ENCODE measurements at places on chromosomes 1 and 21.
A peak's percentile ranks its signal among the peaks of the same experiment; 100 is the strongest.

DNA sequence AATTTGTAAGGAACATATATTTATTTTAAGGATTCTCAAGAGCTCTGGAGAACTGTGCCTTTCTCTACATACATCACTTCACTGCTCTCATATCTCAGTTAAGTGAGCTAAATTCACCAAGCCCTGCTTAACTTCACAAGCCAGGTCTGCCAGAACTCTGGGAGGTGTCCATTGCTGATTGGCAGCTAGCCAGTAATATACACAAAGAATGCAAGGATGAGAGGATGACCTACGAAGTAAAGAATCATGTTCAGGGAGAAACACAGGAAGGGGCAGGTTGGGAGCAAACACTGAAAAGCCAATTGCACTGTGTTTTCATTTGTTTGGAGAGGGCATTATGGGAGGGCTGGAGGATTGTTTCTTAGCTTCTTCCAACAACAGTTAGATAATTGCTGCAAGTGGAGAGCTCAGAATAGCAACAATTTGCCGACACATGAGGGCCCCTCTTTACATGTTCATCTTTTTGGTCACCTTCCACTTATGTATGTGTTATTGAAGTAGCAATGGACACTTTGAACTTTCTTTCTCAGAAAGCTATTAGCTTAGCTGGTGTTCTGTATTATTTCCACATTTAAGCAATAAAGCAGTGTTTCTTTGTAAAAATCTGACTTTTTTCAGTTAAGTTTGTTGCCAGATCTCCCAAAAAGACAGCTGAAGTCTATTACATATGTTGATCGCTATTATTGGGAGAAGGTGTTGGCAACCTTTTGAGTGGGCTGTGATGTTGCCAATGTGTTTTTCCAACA is 254.8 kb downstream of the LTN1 start:
- DNase-seq: no peak

DNA sequence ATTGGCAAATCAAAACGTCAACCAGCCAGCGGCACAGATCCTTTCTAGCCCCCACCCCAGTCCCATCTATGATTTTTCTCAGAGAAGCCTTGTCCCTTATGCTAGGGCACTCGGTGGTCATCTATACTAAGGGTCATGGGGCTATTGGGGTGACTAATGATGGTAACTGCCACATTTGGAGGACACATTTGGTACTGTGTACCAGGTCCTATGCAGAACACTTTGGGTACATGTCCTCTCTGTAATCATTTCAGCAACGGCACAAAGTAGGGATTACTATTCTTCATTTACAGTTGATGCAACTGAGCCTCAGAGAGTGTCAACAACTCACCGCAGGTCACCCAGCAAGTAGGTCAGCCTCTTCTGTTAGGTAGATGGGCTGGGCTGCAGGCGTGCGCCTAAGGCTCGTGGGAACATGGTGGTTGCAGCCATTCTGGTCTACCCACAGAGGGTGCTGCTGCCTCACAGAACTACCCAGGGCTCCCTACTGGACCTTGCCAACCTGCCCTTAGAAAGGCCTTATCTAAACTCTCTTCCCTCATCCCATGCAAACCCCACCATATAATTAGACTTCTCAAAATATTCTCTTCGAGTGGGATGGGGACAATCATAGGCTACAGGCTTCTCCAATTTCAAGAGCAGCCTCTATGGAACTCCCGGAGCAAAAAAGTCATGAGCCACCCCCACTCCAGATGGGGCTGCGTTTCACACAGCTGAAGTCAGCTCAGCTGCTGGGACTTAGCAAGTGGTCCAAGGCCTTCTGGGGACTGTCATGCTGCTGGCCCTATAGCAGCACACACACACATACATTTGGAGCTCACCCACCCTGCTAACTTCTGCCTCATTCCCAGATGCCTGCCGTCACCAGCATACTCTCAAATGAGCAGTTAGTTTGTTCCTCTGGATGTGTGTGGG is 5.8 kb upstream of the SDHB start:
- peak; percentile 16 for DNase-seq

DNA sequence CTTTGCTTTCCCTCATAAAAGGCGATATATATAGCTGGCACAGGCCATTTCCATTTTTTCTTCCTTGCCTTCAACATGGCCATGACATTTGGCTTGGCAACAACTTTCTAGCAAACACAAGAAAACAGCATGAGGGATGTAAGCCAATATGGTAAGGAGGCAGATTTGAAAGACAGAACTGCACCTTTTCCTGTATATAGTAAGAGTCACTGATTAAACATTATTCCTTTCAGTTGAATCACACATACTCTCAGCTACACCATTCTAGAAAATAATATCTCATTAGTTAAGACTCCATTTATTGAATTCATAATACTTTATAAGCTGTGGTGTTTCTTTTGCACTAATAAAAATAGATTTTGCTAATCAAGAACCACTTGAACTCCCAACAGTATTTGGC is 9.5 kb downstream of the SIKE1 start:
- DNase-seq: no peak

GRCh38 chr1:155835548-155835947 is 21.5 kb downstream of the GON4L start:
- no peak for DNase-seq

DNA sequence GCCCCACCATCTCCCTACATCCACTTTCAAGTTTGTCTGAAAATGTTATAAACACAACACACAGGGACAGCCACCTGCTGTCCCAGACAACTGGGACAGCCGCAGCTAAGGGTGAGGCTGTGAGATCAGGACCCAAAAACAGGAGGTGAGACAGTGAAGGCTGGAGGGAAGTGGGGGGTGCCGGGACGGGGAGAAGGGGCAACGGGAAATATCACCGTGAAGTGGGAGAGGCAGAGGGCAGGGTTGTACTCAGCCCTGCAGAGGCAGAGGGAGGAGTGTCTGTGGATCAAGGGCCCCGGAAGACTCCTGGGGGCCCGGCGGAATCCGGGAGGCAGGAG is 114.4 kb downstream of the CASZ1 start:
- no peak for DNase-seq

DNA sequence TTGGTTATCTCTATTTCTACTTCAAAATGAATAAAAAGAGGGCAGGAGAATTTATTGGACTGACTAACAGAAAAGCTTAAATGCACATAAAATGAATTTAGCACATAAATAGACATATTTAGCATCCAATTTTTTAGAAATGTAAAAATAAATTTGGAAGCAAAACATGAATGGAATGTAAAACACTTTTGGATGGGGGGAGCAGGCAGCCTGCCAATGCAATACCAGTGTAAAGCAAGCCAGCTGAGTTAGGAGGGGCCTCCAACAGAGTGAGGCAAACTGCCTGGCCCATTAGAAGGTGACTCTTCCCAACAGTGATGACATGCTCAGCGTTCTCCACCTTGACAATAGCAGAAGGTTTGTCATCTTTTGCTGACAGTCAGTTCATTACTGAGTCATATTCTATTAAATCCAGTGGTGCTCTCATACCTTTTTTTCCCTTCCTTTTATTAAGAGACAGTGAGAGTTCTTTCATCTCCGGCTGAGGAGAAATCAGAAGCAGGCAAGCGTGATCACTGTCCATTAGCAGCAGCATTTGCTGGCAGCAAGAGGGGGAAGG is 19.5 kb upstream of the EXO1 start:
- DNase-seq: no peak

DNA sequence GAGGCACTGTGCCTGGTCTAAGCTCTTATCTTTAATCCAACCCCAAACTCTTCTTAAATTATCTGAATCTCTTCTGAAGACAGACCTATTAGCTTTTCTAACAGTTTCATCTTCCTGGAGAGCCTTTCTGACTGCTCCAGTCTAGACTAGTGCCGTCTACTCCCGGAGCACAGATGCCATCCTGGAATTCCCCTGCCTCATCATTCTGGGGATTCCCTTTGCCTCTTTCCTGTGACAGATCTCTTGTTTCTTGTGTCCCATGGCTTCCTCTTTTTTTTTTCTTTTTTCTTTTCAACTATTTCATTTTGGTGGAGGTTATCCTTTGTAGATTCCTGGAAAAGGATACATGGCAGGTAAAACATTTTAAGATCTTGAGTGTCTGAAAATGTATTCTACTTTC is 11.7 kb downstream of the SEMA4A start:
- DNase-seq: no peak

DNA sequence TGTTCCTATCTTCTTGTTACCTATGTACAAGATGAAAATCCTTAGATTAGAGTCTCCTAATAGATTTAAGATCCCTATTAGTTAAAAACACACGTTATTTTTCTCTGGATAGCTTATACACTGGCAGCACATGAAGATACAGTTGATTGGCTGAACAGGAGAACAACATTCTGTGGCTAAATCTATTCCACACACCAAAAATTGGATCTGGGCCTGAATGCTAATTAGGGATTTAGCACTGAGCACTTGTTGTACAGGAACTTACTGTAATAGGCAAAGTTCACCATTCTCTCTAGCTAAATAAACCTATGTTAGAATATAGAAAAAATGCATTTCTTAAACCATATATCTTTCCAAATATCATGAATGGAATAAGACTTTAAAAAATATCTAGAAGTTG is 117.1 kb upstream of the PTGFR start:
- DNase-seq: no peak

DNA sequence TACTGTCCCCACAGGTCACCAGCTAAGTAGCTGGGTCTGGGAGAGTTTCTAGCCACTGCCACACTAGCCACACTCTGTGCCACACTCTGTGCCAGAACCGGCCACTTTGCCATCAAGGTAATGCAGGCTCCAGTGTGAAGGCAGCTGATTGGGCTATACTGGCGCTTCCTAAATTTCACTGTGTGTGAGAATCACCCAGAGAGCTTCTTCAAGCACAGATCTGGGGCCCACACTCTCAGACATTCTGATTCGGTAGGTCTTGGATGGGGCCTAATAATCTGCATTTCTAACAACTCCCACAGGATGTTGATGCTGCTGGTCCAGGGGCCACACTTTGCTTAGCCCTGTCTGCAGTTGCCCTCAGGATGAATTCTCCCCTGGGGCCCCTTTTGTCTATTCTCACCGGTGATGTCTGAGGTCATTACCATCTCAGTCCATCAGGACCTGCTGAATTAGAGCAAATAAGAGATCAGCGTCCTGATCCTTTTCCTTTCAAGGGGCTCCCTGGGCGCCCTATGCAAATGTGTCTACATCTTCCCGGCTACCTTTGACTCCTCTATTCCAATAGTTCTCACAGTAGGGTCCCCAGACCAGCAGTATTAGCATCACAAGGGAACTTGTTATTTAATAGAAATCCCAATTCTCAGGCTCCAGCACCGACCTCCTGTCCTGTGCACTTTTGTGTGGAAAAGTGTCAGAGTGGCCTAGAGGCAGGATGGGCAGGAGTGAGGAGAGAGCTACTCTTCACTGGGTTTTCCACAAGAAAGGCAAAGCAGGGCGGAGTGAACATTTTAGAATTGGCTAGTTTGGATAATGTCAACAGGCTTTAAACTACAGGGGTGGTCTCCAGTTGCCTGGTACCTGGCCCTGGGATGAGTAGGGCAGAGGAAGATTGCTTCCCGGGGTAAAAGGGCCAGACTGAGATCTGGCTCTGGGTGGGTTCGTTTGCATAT is 24.7 kb upstream of the LRRN2 start:
- no peak for DNase-seq

GRCh38 chr1:174572771-174573170 is 125.0 kb downstream of the GPR52 start:
- no peak for DNase-seq

DNA sequence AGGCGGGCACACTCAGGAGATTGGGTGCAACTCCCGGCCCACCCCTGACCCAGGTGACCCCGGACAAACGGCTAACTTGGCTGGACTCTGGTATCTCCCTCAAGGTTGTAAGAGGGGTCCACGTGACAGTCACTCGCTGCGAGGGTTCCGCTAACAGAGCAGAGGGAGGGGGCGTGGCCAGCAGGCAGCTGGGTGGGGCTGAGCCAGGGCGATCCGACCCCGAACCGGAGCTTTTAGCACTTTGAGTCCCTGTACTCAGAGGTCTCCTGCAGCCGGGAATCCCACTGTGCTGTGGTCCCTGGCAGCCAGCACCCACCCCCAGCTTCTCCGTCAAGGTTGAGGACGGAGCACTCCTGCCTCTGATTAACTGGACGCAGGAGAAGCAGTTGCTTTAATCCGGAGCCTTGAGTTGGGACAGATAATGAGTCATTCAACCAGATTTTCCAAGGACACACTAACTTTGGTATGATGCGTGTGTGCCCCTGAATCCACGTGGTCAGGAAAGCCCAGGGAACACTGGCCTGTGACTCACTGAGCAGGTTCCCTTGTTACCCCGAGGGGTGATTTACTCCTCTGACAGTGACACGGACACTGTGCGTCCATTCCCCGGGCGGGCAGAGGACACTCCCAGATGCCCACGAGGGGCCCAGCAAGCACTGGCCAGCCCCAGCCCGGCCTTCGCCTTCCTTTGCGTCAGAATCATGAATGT is 16.8 kb downstream of the TRPM2 start:
- DNase-seq: no peak

GRCh38 chr1:116904791-116905320 is 4.9 kb upstream of the PTGFRN start:
- DNase-seq: no peak

GRCh38 chr1:86429122-86429725 is 5.3 kb downstream of the CLCA2 start:
- no peak for DNase-seq

DNA sequence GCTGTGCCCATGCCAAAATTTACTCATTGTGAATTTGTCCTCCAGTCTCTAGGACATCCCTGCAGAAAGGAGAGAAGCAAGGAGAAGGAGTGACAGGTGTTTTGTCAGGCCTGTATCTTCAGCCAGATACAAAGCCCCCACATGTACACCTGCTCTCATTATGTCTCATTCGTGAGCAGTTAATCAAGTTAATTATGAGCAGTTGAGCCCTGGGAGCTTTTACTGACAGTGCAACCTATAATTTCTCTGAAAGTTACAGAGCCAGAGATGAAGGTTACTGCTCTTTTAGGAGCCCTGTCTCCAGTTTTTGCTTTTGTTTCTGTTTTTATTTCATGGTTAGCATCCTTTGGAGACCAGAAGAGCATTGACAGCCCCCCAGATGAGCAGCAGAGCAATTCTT is 5.0 kb upstream of the ILDR2 start:
- DNase-seq: no peak

GRCh38 chr1:42849944-42850343 is 3.5 kb downstream of the ZNF691 start:
- no peak for DNase-seq

DNA sequence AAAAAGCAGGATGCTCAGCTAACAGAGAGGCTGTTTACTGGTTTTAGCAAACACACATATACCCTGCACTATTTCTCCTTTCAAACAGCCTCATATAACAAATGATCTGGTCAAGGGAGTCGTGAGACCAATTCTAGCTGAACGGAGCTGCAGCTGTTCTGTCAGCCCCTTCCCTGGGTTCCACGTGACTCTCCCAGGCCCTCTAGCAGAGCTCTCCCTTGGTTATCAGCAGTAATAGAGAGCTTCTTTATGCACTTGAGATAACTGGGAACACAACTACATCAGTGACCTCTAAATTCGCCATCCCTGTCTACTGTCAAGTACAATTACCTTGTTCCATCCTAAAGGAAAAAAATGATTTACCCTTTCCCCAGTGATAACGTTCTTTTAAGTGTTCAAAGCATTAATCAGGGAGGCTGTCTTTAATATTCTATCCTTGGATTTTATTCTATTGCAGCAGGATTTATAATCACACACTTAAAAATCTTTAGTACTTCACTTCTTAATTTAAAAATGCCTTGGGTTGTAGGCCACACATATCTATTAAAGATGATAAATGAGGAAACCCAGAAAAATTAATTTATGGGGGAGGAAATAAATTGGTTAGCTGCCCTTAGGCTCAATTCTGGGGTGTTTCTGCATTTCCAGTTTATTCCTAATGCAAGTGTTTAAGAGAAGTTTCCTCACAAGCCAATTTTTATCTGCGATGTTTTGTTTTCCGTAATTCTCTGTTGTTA is 28.2 kb downstream of the PTGER3 start:
- no peak for DNase-seq

GRCh38 chr1:176157995-176158394 is 49.1 kb downstream of the COP1 start:
- no peak for DNase-seq

GRCh38 chr1:94047949-94048348 is 73.0 kb downstream of the ABCA4 start:
- no peak for DNase-seq
